ENCODE measurements at places on chromosomes 7 and 10.

- DNase-seq, result no peak
Observed at GRCh38 chr7:156560075-156560474, 80.5 kb upstream of the RNF32 start.

- no peak for DNase-seq
Observed at GRCh38 chr10:103781329-103782061, 73.9 kb downstream of the SH3PXD2A start.

GRCh38 chr10:125684581-125684980 lies 1.6 kb upstream of the TEX36 start:
- DNase-seq, result no peak

DNA sequence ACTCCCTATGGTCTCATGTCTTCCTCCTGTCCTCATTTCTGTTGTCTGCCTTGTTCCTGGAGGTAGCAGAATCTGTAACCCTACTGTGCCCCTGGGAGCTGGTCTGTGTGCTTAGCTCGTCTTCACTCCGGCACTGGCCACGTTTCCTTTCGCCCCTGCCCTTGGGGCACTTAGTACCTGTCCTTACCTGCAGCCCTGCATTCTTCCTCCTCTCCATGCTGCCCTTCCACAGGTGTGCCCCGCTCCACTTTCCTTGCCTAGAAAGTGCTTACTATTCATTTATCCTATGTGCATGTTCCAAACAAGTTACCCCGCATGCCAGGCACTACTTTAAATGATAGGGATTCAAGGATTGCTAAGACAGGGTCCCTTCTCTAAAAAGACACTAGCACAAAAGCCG lies 199.9 kb upstream of the ZMIZ1 start:
- no peak for DNase-seq

DNA sequence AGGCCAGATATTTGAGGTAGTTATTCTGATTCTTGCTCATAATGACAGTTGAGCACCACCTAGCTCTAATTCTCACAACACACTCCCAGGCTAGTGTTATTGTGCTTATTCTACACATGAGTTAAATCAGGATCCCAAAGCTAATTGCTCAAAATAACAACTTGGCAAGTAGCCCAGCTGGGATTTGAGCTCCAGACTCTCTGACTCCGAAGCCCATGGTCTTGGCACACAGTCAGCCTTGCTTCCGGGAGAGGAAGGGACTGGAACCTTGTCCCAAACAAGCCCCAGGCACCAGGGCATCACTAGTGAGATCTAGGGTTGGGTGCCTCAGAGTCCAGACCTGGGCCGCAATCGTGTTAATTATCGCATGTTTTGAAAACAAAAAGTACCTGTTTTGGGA lies 101.4 kb downstream of the GPAM start:
- DNase-seq, result no peak

Measured in NCI-H2171 (cell line).